Activated T-helper 1 cell treated with Interleukin-2 at 50 U/mL for 16 hours (primary cell): ENCODE measurements at places on chromosomes 7 and 10.

DNA sequence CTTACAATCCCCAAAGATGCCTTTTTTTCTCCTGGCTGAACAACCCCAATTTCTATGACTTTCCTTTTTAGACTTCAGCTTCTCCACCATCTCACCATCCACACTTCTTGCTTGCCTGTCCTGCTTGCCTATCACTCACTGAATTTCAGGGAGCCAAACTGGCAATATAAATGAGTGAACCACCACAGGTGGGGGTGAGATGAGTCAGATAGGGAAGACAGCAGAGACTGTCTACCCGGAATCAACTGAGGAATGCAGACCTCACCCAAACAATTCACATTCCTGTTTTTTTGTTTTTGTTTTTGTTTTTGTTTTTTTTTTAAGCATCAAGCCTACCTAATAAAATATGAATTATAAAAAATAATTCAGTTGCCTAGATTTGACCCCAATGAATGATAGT, 273.8 kb downstream of the NRG3 start:
- DNase-seq: no peak

DNA sequence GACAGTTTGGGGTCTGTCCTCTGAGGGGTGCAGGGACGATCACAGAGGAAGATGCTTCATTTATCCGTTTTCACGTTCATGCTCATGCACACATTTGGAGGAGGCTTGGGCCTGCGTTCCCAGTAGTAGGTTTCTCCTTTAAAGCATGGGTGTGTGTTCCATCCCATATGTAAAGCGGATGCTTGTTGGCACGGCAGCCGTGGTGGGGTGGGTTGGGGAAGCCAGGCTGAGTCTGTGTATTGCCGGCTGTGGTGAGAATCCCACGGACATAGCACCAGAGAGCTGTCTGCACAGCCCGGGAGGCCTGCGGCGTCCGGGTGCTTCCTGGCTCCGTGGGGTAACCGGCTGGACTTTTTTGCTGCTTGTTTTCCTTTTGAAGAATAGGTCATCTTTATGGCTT, 440 bp downstream of the JAKMIP3 start:
- DNase-seq: no peak

DNA sequence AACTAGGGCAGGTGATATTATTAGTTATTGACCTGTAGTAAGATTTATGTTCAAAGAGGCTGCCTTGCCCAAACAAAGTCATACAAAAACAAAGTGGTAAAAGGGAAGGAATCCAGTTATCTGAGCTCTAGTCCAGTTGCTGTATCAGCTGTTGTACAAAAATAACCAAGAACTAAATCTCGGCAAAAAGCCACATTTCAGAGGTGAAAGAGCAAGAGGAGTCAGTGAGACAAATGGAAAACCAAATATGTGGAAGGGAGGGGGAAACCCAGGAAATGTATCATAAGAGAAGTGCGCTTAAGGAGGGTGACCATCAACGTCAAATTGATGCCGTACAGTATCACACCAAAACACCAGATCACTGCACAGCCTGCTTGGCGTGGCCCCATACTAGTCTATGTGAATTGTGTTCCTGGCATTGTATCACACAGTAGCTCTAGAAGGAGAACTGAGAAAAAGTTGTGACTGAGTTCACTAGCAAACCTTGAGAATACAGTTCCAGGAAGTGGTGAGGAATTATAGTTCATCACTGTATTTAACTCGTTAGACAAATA, 6.4 kb downstream of the AGBL3 start:
- no peak for DNase-seq

- no peak for DNase-seq
Measured at GRCh38 chr7:128829391-128830166, 627 bp upstream of the FLNC start.

DNA sequence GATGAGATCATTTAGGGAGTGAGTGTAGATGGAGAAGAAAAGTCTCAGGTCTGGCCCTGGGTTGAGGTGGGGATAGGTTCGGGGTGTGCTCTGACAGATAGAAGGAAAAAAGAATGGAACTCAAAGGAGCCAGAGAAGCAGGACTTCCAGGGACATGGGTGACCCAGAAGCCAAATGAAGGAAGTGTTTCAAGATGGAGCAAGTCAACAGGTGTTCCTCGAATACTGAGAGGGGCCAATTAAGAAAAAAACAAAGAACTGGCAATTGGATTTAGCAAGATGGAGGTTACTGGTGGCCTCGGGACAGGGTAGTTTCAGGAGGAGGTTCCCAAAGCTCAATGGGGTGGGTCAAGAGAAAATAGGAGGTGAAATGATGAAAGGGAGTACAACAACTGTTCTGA, 40.3 kb downstream of the DENND2A start:
- DNase-seq: no peak

GRCh38 chr7:37365405-37365804, 83.3 kb downstream of the ELMO1 start:
- DNase-seq: no peak

- DNase-seq: no peak
Measured at GRCh38 chr10:86017841-86018734, 348.5 kb downstream of the GRID1 start.

DNA sequence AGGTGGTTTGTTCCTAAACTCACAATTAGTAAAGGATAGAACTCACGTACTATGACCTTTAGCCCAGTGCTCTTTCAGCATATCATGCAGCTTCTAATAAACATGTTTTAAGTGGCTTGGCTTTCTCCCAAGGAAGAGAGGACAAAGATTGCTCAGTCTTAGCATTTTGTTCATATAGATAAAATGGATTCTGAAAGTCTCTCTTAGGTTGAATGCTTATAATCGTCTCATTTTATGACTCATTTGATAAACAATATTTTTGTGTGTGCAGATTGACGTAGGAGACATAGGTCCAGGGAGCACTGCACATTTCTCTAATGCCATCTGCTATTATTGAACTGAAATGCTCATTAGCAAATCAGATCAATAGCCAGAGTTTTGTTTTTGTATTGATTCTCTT, 44.8 kb downstream of the GNAT3 start:
- DNase-seq: no peak
